ENCODE measurements at places on chromosomes 5 and 9.

GRCh38 chr5:33161421-33161820, 279.3 kb upstream of the TARS1 start:
- DNase-seq = no peak

DNA sequence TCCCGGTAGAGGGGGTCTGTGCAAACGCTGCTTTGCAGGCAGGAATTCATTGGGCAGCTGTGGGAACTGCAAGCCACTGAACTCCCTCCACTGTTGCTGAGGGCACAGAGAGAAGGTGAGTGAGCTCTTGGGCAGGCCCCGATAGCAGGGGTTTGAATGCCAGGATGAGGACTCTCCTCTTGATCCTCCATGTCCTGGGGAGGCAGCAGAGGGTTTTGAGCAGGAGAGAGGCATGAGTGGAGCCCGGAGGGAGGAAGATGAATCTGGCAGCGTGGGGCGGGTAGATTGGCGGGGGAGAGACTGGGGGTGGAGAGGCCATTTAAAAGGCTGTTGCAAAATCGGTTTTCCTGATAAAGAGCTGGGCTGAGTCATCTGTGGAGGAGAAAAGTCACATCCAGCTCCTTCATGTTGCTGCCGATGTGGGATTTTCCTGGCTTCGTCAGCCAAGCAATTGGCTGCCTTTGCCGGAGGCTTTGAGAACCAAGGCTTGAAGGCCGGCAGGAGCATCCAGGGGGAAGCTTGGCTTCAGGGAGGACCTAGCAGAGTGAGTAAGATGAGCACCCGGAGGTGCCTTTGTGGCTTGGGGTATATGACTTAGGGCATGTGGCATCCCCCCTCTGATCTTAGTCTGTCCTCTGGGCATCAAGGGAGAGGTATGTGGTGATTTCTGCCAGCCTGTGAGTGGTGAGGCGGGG, at the start of gene SYNPO:
TSS of gene SYNPO (plus strand) at position 350 of the 695 bp plus-strand sequence. CDS start 7,616 bp downstream, outside the sequence.
- no peak for DNase-seq

DNA sequence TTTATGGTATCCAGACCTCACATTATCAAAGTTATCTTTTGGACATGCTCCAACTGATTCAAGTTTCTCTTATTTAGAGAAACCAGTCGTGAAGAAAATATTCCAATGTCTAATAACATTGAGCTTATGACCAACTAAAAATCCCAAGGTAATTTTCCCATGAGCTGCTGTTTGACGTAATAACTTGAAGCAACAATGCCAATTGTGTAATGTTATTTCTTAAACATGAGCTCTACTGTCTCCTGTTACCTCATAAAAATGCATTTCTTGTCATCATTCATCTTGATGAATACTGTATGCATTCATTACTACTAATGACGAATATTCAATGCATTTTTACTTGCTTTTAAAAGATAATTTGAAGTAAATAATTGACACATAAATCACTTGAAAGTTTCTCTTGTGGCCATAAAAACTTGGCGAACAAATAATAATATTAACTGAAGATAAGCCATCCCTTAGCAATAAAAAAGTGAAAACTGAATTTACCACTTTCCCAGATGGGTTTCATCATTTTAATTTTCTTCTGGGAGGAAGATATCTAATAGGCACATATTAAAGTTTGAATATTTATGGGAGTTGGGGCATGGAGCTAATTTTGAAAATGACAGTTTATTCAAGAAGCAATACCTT, 424 bp upstream of the MARCOL start:
- DNase-seq = no peak

DNA sequence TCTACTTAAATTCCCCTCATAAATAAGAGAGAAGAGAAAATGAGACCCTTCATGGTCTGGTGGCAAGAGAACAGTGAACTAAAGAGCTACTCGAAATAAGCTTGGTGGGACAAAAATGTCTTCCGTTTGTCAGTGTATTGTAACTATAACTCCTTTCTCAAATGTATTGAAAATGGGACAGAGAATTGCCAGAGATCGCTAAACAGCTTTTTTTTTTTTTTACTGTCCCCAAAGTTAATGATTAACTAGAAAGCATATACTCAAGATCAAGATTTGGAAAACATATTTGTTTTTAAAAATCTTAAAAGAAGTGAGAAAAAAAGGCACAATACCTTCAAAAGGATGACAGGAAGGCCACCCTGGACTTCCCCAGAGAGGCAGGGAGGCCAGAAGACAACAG, 206.4 kb upstream of the CTNND2 start:
- DNase-seq = no peak

- DNase-seq = no peak
Observed at GRCh38 chr5:175572886-175573285, 85.0 kb upstream of the HRH2 start.

- DNase-seq = no peak
Observed at GRCh38 chr9:90433398-90433941, 209.2 kb downstream of the DIRAS2 start.

GRCh38 chr5:16539169-16539666, 73.6 kb upstream of the ZNF622 start:
- no peak for DNase-seq

DNA sequence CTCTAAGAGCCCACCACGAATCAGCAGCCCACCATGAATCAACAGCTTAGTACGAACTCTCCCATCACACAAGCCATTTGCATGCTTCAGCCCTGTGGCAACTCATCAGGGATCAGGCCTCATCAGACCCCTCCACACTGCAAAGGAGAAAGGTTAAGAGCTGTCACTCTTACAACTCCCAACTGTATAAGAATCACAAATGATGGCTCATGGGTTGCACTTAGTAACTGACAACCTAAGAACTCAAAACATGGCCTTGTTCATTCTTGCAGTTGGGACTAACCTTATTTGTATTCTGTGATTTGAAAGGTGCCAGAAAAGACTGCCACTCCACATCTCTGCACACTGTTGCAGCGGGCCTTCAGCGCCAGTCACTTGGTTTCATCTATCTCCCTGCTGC, 149.1 kb upstream of the ZNF366 start:
- no peak for DNase-seq

- DNase-seq = no peak
Observed at GRCh38 chr5:139212486-139212885, 14.3 kb upstream of the SIL1 start.

DNA sequence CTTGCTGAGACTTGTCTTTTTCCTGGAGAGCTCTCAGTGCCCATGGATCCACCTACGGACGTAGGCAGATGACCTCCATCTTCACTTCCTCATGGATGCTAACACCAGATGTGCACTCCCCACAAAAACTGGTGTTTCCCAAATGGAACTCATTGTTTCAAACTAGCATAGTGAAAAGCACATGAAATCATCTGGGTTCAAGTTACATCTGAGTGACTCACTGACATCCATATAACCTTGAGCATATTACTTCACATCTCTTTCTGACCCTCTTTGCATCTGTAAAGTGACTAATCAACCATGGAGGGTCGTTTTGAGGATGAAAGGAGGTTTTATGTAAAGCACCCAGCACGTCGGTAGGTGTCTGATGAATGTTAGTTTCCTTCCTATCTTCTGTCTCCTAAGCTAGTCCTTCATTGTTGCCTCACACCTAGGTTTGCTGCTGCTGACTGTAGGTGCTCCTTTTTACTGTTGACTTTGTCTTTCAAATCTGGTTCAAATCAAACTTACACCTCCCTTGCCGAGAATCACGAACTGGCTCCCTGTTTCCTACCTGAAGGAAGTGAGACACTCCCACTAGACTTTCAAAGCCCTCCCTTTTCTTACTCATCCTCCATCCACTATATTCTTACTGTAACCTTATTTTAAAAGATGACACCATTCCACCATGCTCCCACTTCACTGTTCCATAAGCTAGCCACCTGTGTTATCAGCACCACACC, 10.3 kb downstream of the OCLN start:
- no peak for DNase-seq

- DNase-seq = no peak
Observed at GRCh38 chr9:91835216-91835615, 114.8 kb downstream of the ROR2 start.

DNA sequence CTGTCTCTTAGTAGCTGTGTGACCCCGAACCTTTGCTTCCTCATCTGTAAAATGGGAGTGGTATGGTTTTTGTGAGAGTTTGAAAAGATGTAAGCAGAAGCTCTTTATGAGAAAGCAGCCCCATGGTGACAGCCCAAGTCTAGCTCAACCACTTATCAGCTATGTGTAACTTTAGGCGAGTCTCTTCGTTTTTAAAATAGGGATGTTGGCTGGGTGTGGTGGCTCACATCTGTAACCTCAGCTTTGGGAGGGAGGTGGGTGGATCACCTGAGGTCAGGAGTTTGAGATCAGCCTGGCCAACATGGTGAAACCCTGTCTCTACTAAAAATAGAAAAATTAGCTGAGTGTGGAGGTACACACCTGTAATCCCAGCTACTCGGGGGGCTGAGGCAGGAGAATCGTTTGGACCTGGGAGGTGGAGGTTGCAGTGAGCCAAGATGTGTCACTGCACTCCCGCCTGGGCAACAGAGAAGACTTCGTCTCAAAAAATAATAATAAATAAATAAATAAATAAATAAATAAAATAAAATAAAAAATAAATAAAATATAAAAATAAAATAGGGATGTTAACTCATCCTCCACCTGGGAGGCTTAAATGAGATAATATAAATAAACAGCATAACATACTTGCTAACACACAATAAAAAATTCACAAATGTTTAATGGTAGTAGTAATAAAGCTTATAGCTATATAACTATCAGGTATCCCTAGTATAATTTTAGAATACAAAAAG, 71.7 kb downstream of the APBA1 start:
- no peak for DNase-seq

DNA sequence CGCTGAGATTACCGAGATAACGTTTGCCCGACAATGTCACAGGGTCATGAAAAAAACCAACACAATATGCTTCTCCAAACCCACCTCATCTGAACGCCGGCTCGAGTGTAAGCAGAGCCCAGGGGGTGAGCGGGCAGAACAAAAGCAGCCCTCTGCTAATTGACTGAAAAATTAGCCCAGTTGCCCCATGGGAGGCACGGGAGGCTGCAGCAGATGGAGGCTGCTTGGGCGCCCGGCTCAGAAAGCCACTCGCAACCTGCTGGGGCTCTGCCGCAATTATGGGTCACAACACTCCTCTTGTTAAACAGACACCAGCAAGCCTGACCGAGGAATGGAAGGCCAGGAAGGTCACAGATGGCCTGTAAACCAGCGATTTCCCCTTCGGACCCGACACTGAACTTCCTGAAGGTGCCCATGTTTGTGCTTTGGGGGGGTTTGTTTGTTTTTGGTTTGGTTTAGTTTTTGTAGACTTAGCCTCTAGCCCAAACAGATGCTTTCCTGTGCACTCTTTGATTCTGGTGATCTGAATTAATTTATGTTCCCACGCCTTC, 104.6 kb upstream of the IRX1 start:
- no peak for DNase-seq

- DNase-seq = no peak
Observed at GRCh38 chr9:93676310-93677047, 100.1 kb downstream of the PHF2 start.

- no peak for DNase-seq
Observed at GRCh38 chr5:1637639-1638481, 114.1 kb upstream of the LPCAT1 start.

DNA sequence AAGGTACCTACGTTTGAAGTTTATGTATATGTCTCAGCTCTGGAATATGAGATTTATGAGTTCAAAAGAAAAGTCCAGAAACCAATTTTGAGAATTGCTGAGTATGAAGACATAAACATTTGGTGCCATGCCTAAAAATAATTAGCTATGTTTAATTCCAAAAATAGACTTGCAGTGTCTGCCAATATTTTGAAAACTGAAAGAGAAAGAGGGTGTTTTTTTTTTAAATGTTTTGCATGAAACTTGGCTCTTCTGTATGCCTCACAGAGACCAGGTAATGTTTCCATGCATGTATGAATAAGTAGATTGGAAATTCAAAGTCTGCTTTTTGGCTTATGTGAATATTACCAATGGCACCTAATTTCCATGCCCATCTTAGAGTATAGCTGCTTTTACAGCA, 634.4 kb upstream of the C9orf72 start:
- no peak for DNase-seq

- no peak for DNase-seq
Observed at GRCh38 chr5:134561871-134562296, 36.4 kb downstream of the JADE2 start.

GRCh38 chr5:97115932-97116331, 26.5 kb downstream of the LIX1 start:
- no peak for DNase-seq

- no peak for DNase-seq
Observed at GRCh38 chr9:18747595-18747994, 273.6 kb downstream of the ADAMTSL1 start.

- DNase-seq = no peak
Observed at GRCh38 chr5:161507591-161507990, 38.9 kb downstream of the GABRB2 start.

DNA sequence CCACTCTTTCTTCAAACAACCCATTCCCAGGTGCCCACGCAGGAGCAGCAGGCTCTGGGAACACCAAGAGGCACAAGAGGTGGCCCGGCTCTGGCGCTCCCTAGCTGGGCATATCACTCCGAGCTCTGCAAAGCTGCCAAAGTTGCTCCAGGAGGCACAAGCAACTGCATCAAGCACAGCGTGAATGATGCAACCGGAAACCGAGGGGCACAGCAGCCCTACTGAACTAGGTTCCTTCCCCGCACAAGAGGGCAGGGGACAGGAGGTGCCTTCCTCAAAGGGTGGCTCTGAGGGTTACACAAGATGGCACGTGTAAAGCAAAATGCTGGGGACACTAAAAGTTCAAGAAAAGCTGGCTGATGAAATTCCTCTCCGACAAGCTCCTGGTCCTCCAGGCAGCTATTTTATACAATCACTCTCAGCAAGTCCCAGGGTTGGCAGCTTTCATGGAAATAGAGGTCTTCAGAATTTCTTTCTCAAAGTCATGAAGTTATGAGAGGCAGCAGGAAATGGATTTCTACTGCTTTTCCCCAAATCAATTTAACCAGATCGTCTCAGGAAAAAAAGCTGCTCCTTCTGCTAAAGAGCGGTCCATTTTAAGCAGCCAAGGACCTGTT, 22.9 kb downstream of the PSMB7 start:
- no peak for DNase-seq

DNA sequence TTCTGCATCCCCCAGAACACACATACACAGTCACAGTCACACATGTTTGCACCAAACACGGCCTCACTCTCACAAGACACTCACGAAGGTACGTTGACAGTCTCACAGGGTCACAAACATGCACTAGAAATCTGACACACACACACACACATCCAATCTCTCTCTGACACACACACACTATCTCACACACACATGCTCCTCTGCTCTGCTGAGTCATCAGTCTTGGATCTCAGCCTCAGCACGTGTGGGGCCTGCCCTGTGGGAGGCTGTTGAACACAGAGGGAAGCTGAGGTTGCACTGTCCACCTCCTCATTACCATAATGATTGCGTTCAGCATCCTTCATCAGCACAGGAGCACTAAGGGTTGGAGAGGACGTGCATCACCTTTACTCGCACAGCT, 188.8 kb downstream of the MTRR start:
- DNase-seq = no peak

GRCh38 chr5:91077623-91078022, 305.5 kb downstream of the ARRDC3 start:
- DNase-seq = no peak
